ENCODE measurements at places on chromosomes 12 and 14.

GRCh38 chr12:5913387-5913786 is 31.7 kb downstream of the ANO2 start:
- DNase-seq: no peak

DNA sequence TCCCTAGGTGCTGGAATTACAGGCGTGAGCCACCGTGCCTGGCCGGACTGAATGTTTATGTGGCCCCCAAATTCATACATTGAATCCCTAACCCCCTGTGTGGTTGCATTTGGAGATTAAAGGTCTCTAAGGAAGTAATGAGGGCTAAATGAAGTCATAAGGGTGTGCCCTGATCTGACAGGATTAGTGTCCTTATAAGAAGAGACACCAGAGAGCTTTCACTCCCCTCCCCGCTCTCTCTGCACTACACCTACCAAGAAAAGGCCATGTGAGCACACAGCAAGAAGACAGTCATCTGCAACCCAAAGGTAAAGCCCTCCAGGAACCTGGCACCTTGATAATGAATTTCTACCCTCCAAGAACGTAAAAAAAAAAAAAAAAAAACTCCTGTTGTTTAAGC is 212.1 kb upstream of the CAND1 start:
- DNase-seq: no peak

GRCh38 chr12:19764408-19764807 is 325.1 kb downstream of the AEBP2 start:
- no peak for DNase-seq

DNA sequence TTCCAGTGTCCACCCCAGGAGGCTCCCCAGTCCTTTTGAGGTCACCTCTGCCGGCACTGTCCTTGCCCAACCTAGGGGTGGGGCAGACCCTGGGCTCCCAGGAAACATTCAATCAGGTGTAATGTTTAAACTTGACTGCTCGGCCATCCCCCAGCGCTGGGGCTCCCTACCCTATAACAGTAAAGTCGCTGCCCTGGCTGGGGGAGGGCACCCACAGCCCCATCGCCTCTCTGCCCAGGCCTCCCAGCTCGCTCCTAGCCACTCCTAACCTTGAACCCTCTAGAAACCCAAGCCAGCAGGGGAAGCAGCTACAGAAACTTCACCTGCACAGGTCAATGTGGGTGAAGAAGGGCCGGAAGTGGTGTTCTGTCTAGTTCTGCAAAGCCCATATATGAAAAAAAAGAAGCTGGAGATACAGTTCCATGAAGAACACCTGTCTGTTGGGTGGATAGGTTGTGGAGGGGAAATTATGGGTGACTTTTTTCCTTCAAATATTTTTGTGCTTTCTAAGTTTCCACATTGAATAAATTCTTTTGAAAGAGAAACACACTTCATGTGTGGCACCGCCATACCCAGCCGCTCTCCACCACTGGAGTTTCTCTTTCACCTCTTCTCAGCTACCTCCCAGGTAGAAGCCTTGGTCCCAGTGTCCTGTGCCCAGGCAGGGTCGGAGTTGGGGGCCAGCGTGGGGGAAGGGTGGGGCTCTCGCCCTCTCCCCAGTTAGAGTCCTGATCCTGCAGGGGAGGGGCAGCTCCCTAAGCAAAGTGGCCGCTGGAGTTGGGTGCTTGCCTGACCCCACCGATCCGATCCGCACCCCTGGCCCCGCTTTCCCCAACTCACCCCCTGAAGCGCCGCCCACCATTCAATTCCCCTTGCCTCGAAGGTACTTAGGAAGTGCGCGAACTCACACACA is 1.1 kb downstream of the CLMN start:
- DNase-seq: no peak

DNA sequence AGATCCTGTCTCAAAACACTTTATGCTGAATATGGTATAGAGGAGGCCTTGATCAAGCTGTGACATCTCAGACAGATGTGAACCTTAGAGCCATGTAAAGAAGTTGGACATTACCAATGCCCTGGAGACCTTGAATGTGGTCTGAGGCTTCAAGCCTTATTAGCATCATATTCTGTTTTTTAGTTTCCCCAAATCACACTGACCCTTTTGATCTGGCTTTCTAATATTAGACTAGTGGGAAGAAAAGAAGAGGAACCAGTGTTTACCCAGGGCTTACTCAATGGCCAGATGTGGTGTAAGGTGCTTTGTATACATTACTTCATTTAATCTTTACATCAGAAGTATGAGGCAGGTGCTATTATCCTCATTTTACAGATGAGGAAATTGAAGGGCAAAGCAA is 10.6 kb upstream of the TBPL2 start:
- DNase-seq: no peak

DNA sequence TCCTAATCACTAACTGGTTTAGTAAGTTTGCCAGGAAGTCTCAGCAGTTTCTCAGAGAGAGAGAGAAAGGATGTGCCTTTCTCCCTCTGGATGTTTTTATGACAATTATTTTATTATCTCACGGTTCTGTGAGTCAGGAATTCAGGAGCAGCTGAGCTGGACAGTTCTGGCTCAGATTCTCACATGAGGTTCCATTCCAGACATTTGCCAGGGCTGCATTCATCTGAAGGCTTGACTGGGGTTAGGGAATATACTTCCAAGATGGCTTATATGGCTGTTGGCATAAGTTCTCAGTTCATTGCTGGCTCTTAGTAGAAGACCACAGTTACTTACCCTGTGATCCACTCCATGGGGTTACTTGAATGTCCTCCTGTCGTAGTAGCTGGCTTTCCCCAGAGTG is 101.2 kb upstream of the ATF7IP start:
- DNase-seq: no peak

DNA sequence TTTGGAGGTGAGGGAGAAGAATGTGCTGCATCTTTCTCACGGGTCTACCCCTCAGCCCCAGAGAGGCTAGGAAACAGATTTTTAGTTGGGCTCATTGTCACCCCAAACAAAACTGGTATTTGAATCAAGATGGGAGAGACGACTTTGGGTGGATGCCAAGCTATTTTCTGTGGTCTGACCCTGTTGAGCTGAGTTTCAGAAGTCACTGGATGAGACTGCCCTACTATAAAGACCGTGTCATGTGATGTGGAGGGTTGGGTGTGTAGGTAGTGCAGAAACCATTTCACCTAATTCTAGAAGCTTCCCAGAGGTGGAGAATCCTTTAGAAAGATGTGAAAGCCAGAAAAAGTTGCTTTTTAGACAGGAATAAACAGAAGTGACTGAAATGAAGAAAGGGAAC is 60.2 kb downstream of the IFT43 start:
- no peak for DNase-seq

- no peak for DNase-seq
These were observed 3.1 kb upstream of the NKX2-1 start for GRCh38 chr14:36522972-36523715.

DNA sequence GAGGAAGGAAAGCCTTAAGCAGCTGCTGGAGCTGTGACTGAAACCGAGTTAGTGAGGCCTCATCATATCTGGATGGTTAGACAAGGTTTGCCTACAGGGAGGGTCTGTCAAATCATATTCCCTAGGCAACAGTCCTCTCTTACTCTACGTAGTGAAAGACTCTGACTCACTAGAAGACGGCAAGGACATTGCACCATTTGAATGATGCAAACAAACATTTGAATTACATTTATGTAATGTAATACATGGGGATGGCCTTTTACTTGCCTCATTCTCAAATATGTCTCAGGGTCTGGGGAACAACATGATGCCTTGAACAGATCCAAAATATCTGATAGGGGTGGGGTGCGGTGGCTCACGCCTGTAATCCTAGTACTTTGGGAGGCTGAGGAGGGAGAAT is 29.8 kb upstream of the STRAP start:
- peak; percentile 41 for DNase-seq

GRCh38 chr12:27873010-27873409 is 93.0 kb upstream of the MANSC4 start:
- DNase-seq: no peak

GRCh38 chr12:49667325-49668090 is 39.7 kb downstream of the FMNL3 start:
- no peak for DNase-seq

DNA sequence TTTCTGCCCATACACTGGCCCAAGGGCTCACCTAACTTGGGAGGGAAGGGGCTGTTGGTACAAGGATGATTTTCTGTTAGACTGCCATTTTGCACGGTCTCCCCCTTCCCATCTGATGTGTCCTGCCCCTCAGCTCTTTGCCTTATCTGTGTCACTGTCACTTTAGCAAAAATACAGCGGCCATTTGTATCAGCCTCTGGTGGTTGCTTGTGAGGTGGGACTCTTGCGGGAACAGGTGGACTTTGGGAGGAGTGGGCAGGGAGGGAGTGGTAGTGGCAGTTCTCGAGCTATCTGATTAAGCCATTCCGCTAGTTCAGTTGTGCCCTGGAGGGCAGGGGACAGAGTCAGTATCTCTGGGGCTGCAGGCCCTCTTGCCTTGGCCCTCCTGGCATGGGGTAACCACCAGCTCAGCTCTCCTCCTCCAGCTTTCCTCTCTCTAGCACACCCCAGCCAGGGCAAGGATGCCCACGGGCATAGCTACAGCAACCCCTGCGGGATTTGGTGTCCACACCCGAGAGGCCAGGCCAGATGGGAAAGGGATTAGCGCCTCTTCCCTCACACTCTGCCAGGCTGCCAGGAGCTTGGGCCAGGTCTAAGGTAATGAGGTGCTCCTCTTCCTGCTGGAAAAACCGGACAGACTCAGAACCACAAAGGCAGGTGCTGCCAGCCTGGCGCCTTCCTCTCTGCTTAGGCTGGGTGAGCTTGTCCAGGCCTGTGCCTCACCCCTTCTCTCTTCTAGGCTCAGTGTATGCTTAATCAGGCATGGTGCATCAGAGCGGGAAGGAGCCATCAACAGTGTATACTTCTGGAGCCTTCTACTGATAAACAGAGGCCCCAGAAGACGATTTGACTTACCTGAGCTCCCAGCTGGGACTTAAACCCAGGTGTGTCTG is 8.7 kb downstream of the SLC48A1 start:
- peak; percentile 70 for DNase-seq

GRCh38 chr12:43180242-43180641 is 371.8 kb downstream of the ADAMTS20 start:
- DNase-seq: no peak

DNA sequence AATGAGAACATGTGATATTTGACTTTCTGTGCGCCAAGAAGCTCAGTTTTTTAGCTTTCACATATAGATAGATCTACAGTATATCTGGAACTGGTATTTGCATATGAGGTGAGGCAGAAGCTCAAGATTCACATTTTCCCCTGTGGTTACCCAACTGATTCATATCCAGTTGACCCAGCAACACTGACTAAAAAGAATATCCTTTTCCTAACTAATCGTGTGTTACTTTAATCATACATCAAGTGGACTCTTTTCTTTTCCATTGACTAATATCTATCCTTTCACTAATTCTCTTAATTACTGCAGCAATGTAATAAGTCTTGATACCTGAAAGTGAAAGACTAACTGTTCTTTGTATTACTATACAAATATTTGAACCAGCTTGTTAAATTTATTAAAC is 236.1 kb downstream of the AEBP2 start:
- no peak for DNase-seq

- DNase-seq: no peak
These were observed 54.4 kb downstream of the IQSEC3 start for GRCh38 chr12:120951-121350.

DNA sequence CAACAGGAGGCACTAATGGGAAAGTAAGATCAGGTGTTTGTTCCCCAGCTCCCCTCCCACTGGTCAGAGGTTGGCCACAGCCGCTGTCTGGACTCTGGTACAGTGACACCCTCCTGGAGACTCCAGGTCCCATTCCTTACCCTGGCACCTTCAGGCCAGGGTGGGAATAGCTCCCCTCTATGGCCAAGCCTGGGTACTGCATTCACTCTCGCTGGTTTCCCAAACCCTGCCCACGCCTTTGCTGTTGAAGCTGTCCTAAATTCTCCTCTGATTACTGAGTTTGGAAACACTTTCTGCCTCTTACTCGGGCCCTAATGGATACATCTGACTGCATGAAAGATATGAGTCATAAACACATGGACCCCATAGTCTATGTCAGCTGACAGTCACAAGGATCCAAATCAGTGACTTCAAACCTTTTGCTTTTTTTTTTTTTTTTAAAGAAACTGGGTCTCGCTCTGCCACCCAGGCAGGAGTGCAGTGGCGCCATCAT is 17.9 kb downstream of the HRK start:
- no peak for DNase-seq

DNA sequence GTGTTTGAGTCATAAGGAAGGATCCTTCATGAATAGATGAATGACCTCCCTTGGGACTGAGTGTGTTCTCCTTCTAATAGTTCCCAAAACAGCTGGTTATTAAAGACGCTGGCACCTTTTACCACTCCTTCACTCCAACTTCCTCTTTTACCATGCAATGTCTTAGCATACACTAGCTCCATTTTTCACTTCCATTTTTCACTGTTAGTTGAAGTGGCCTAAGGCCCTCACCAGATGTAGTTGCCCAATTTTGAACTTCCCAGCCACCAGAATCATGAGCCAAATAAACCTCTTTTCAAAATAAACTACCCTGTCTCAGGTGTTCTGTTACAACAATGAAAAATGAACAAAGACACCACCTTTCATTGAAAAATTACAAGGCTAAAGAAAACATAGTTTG is 64.7 kb downstream of the GPR65 start:
- DNase-seq: no peak

DNA sequence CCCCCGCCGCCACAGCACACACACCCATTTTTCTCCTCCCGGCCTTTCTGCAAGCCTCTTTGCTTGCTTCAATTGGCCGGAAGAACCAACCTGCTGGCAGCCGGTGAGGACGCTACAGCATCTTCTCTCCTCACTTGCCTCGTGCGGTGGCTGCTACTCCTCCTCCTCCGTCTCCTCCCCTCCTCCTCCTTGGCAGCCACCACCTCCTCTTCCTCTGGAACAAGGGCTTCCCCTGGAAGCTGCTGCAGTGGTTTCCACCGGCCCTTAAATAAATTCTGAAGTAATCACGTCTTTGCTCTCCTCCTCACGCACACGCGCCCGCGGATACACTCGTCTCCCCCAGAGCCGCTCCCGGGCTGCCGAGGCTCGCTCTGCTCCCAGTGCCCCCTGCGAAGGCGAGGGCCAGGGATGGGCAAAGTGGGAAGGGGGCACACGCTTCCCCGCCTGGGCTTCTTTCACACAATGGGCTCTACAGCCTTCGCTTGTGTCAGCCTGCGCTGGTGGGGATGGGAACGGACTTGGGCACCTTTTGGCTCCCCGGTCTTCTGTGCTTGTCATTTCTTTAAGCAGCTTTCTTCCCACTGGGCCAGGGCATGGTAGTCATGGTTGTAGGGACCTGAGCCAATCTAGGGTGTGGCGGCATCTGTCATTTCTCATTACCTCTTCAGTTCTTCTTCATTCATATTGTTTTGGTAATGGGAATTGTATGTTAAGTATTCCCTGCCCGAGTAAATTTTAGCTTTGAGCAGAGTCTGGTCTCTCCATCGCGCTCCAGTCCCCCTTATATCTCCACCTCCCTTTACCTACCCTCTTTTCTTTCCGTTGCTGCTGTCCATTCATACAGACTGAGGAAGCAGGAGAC is at the start of gene PPFIA2:
TSS of gene PPFIA2 (minus strand) at position 161 of the 862 bp plus-strand sequence.
- DNase-seq: no peak

- no peak for DNase-seq
These were observed at the start of gene CARMIL3 for GRCh38 chr14:24051789-24052655. TSS of gene CARMIL3 (plus strand) at chr14:24052009. CDS start at chr14:24052154, 145 bp downstream.

DNA sequence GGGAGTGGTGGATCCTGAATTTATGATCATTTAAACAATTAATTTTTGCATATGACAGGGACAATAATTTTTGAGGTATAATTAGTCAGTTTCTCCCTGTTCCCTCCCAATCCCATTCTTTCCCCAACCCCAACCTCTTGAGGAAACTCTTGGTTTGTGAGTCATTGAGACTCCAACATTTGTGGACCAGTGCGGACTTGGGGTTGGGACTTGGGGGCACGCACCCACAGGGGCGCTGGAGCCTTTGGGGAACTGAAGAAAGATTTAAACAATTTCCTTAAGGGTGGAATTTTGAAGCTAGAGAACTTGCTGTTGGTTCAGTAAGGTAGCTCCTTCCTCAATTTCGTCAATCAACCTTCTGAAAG is 17.4 kb upstream of the PTGR2 start:
- no peak for DNase-seq
